NCI-H2107 (cell line): ENCODE measurements at places on chromosomes 7 and 10.

DNA sequence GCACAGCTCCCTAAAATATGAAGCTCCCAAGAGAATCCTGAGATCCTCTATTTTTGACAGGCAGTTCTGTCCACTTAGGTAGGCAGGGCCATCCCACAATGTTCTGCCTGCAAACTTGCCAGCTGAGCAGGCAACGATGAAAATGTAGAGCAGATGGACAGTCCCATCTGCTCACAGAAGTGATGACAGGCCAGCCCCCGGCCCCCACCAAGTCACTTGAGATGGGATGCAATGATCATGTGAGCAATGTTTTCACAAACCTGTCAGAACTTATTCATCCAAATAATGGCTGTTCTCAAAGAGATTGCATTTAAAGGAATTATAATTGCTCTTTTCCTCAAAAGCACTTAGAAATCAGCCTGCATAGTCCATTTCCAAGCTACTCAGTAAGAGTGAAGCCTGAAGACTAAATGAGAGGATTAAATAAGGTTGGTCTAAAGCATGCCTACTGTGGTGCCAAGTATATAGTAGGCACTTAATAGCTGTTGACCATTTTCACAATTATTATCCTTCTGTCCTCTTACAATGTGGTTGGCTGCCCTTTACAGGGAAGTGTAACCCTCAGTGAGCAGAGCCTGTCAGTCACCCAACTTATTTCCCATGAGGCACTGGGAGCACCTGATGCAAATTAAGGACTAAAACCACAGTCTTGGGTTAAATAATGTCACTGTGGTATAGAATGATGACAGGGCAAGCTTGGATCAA, 301.2 kb downstream of the FGFR2 start:
- no peak for DNase-seq

- DNase-seq, result no peak
Measured at GRCh38 chr10:51035344-51035743, 38.9 kb upstream of the PRKG1 start.

DNA sequence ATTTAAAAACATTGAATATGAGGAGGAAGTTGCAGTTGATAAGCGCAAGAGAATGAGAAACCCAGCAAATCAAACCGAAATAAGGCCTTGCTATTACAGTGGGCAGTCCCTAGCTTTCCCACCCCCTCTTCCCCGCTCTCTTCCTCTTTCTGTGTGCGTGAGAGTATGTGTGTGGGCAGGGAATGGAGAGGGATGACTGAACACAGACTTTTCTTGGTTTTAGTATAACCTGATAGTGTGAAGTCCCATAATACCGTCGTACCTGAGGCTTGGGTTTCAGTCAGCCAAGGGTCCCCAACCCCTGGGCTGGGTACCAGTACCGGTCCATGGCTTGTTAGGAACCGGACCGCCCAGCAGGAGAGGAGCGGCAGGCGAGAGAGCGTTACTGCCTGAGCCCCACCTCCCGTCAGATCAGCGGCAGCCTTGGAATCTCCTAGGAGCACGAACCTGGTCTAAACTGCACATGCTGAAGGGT, 255.3 kb downstream of the CELF2 start:
- no peak for DNase-seq

- DNase-seq, result no peak
Measured at GRCh38 chr10:48501787-48502771, 102.8 kb downstream of the ARHGAP22 start.

GRCh38 chr10:127715249-127715648, 21.7 kb upstream of the FOXI2 start:
- DNase-seq, result no peak

DNA sequence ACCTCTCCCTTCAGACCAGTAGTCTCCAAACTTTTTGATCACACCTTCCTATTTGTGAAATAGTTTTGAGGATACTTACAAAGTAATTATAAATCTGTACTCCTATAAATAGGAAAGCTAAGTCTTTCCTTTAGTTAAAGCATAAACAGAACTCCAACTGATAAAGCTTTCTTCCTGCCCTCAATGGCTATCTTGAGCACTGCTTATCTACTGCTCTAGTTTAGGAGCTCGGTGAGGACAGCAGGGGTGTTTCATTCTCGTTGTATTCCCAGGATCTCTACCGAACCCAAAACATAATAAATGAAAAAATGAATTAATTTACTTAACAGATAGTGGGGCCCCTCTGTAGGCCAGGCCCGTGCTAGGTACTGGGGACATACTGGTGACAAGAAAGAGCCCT, 17.7 kb downstream of the SORBS1 start:
- no peak for DNase-seq

GRCh38 chr10:12194752-12195271, 879 bp downstream of the NUDT5 start:
- DNase-seq, result no peak

DNA sequence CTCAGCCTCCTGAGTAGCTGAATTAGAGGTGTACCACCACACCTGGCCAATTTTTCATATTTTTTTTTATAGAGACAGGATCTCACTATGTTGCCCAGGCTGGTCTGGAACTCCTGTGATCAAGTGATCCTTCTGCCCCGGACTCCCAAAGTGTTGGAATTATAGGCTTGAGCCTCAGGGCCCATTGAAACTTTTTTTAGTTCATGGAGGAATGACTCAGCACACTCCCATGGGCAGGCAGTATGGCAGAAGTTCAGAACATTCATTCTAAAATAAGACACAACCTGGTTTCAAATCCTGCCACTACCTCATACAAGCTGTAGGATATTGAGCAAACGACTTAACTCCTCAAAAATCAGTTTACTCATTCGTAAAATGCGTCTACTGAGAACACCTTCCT, 320.4 kb upstream of the SP8 start:
- no peak for DNase-seq

DNA sequence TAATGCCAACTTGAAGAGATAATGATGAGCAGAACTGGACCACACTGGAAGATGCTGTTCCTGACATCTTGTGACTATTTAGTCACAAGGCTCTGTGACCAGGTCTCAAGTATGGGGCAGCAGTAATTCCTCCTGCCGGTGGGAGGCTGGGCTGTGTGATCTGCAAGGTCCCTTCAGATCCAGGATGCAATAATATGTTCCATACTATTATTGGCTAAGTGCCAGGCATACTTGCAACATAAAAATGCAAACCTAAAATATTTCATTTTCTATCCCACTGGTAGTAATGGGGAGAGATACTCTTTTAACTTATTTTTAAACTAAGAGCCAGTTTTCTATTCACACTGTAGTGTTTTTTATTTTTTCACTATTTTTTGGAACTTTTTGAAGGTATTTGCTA, 171.5 kb downstream of the CYP26A1 start:
- no peak for DNase-seq

DNA sequence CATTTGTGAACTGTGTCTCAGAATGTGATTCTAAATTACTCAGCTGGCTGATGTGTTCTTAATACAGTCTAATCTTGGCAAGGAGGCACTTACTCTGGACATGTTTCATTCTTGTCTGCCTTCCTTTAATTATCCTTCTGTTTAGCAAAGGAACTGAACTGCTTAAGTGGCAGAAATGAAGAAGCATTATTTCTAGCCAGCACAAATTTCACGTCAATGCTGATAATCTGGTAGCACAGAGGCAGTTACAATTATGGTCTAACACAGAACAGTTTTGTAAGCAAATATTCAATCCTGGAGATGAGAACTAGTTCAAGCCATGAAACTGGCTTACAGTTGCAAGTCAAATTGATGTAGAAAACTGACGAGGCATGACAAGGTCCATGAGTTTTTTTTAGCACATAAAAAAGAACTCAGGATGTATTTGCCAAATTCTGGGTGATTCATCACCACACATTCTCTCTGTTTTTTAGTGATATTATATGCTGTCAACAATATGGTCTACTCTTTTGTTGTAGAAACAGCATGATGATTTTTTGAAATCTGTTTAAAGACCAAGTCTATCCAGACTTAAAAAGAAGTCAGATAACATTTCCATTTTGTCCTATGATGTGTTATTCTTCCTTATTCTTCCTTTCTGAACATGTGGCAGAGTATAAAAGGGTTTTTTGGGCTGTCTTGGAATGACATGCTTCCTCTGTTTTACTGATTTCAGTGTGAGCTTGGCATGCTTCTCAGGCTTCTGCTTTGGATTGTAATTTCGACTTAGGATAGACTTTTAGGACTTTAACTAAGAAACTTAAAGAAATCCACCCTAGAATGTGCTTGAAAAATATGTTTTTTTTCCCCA, 154.8 kb downstream of the DNAJB9 start:
- DNase-seq, result no peak

GRCh38 chr7:19526639-19527038, 182.2 kb downstream of the POLR1F start:
- DNase-seq, result no peak

DNA sequence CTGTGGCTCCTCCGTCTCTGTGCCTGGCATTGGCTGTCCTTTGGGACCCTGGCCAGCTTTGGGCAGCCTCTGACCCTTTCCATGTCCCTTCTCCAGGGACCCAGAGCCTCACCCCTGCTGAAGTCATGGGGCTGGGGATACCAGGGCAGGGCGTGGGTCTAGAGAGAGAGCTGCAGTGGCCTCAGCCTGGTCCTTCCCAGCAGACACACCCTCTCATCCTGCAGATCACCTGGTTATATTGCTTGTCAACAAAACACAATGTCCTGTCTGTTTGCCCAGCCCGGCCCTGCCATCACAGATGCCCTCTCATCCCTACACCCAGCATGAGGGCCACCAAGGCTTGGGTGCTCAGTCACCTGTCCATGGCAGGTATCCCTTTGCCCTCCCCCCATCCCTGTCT, 1.8 kb downstream of the MUC17 start:
- DNase-seq, result no peak

DNA sequence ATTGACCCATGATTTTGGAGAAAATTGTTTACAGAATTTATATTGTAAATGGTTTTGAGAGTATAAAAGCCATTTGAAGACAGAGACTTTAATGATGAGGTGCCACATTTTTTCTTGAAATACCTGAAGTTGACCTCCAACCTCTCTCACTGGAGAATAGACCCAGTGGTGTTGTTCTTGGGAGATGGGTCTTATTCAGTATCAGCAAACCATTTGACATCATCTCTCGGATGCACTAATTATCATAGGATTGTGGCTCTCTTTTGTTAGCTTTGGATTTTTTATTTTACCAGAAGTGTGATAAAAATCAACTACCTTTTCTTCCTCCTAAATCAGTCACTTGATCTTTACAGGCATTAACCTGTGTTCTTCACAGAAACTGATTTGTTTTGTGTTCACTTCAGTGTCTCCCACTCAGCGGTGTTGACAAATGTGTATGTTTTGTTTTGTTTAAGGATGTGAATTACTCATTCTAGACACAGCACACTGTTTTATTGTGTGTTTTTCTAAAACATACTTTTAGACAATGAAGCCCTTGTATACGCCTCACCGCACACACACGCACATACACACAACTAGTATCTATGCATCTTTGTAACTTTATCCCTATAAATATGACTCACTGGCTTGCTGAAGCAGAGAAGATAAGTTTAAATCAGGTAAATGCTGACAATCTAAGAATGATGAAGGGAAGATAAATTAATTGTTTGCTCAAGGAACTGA, 455.6 kb downstream of the INHBA start:
- no peak for DNase-seq

- DNase-seq, result no peak
Measured at GRCh38 chr7:139620676-139621344, 97.3 kb downstream of the CLEC2L start.

DNA sequence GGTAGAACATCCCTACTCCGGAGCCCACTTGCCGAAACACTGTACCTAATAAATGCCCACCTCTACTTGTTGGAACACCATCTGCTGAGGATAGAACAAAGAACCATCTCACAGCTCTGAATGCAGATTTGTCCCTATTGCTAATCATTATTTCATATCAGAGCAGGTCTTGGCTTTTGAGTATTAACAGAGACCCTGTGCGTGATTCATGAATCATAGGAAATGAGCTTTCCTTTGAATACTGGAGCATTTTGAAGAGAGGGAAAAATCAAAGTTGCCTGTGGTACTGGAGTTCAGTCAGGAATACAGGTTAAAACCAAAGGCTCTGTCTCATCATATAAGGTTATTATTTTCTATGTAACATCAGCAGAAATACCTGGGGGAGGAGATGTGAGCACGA, 1132.3 kb downstream of the XPNPEP1 start:
- DNase-seq, result no peak

DNA sequence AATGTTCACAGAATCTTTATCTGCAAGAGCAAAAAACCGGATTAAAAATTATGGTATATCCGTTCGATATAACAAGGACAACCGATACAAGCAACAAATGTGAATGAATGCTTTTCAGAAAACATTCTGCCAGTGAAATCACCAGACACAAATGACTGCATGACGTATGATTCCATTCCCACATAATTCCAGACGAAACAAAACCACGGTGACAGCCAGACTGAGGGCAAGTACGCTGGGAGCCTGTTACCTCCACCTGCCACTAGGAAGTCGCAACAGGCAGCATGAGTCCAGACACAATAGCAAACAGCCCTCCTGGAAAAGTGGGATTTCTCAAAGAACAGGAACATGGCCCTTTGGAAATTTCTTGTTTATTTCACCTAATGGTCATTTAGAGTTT, 41.7 kb downstream of the MAD1L1 start:
- no peak for DNase-seq

GRCh38 chr10:60821656-60822055, 43.4 kb downstream of the CDK1 start:
- no peak for DNase-seq

DNA sequence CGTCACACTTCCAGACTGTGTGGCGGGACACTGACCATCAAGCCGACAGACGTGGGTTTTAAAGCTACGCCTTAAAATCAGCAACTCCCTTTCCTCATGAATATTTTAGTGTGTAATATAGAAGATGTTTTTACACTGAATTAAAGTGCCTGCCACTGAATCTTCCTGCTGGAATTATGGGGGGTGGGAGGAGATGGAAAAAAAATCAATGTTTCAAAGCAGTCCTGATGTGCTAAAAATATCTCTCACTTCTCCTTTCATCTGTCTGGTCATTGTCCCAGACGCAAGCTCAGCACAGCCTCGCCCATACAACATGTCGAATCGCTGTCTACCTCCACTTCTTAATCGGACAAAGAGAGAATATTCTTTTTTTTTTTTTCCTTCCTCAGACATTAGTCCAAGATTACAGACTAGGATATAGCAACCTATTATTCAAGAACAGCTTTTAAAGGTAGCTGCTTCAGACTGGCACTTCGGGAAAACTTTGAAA, 165.1 kb upstream of the KLF14 start:
- DNase-seq, result no peak

- DNase-seq, result no peak
Measured at GRCh38 chr7:55550841-55551537, 21.3 kb downstream of the VOPP1 start.

- DNase-seq, result no peak
Measured at GRCh38 chr7:101826081-101826835, 8.8 kb downstream of the CUX1 start.

GRCh38 chr10:132549371-132549770, 11.8 kb downstream of the INPP5A start:
- peak; percentile 16 for DNase-seq
